ENCODE measurements at places on chromosomes 7 and 10. TPM values are rescaled to one million over a fixed set of nuclear protein-coding genes. Genes with fewer than 3 reads are reported as not detected.

Gene GATAD1
- total RNA-seq: 42.6 TPM

Gene PON1
- not detected for total RNA-seq

DNA sequence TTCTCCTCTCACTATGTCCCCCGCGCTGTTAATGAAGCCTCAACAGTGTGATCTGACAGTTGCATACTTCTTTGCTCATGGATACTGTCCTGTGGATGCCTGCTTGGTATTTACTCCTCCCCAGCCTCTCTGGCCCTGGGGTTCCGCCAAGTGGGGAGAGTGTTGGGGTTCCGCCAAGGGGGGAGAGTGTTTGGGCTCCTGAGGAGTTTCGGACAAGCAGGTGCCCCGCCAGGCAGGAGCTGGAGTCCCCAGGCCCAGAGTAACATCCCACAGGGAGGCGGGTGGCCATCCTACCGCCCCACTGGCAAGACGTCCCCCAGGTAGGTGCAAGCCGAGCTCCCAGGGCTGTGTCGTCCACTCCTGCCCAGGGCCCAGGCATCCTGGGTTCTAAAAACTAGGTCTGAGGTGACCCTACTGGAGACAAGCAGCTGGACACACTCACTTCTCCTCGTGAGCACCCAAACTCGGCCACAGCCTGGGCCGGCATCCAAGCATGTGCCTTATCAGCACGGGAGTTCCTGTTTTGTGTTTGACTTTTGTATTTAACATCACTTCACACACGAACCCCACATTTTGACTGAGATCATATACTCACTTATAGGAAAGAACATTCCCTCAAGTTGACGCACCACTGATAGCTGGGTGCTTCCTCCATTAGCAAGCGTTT is 34.2 kb downstream of the CAMK2B start:
- H3K27ac ChIP-seq: no peak overlapping the region
- no peak overlapping the region for H3K4me3 ChIP-seq
- peaks cover 13% of the 10 kb centered on the region for H3K27me3 ChIP-seq
- no peaks in the 10 kb centered on the region for H3K36me3 ChIP-seq
- no peaks in the 10 kb centered on the region for H3K4me1 ChIP-seq

GRCh38 chr10:129219364-129219763 is 247.7 kb upstream of the MGMT start:
- H3K27ac ChIP-seq: no peak overlapping the region
- DNase-seq: no peak
- H3K4me3 ChIP-seq: no peak overlapping the region
- H3K4me1 ChIP-seq: no peaks in the 10 kb centered on the region
- no peaks in the 10 kb centered on the region for H3K36me3 ChIP-seq
- H3K27me3 ChIP-seq: no peaks in the 10 kb centered on the region

Measured in breast epithelium (tissue), 4 donors.